ENCODE measurements at places on chromosomes 4 and X.

DNA sequence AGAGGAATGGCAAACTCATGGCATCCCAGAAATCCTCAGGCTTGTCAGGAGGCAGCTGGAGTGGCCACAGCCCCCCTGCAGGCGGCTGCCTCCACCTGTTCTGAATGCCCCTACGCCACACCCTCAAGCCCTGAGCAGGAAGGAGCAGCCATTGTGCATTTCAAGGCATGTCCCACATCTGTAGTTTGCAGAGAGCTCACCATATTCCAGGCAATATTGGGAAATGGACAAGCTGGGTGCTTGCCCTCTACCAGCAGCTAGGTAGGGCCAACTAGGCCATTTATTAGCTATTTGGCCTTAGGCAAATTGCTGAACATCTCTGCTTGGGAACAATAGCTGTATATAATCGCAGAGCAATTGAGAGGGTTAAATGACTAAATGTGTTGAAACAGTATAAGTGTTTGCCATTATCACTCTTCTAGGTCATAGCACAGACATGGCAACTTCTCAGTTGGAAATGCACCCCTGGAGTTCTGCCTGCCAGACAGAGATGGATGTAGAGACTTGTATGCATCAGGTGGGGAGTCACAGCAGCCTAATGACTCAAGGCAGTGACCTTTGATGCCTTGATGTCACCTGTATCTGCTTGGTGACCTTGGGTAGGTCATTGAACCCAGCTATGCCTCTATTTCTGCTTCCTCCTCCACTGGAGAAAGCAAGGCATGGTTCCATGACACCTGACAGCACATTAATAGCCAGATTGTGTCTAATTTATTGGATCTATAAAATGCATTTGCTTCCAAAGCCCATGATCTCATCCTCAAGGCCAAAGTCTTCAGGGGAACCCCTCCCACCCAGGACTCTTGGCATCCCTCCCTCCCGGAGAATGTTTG, 52.8 kb downstream of the FHDC1 start:
- DNase-seq = no peak

DNA sequence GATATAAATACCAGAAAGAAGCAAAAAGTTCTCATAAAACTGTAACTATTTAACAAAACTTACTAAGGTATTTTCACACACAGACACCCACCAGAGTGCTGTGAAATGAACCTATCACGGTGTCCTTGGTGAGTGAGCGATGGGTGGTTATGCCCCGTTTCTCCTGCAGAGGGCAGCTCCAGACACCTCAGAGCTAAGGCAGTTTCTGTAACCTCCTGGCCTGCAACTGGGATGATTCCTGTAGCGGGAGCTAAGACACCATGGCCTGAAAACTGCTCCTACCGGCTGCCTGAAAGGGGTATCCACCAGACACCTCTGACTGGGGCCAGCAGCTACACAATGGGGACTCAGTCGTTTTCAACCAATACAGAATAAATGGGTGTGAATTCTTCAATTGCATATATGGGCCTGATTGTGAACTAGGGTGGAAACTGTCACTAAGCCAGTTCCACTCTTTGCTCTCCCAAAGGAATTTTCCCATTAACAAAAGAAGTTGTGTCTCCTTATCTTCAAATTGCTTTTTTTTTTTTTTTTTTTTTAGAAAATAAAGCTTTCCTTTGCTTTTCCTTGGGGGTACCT, 2375.8 kb upstream of the TENM3 start:
- DNase-seq = peak; percentile 7

DNA sequence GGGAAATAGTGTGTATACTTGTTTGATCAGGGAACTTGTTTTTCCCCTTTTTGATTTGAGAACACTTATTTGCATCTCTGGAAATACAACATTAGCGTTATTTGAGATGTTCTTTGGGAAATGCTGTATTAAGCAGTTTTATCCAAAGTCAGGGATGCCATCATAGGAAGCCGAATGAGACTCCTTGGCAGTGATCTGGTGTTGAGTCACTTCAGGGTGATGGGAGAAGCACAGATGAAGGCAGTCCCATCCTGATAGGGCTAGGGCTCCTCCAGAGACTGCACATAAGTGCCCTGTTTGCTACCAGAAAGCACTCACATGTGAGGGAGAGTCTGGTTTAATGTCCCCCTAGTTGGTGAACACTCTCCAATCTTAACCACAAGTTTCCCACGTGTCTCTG, 62.3 kb downstream of the IL1RAPL1 start:
- no peak for DNase-seq

- DNase-seq = no peak
Measured at GRCh38 chr4:38516190-38516589, 147.8 kb upstream of the KLF3 start.

- no peak for DNase-seq
Measured at GRCh38 chrX:69323786-69324720, 158.8 kb upstream of the PJA1 start.

Measured in GM03348 (cell line).